ENCODE measurements at places on chromosomes 2 and 18.

- DNase-seq = no peak
Observed at GRCh38 chr2:120906914-120907313, 171.2 kb downstream of the GLI2 start.

DNA sequence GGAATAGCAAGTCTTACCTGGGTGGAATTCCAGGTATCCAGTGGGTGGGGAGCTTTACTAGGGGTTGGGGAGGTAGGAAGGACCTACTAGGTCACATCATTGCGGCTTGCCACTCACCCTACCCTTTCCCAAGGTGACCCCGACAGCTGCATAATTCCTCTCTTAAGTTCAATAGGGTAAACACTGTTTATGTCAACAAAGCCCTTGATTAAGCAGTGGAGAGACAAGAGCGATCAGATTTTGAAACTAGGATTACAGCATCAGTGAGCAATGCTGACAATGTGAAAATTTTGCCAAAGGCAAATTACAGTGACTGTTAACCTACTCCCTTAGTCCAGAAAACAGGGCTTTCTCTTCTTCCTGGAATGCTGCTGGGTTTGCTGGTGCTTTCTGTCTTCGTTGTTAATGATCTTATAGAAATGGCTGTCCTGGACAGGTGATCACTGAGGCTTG lies 14.5 kb downstream of the SLC19A3 start:
- DNase-seq = no peak

DNA sequence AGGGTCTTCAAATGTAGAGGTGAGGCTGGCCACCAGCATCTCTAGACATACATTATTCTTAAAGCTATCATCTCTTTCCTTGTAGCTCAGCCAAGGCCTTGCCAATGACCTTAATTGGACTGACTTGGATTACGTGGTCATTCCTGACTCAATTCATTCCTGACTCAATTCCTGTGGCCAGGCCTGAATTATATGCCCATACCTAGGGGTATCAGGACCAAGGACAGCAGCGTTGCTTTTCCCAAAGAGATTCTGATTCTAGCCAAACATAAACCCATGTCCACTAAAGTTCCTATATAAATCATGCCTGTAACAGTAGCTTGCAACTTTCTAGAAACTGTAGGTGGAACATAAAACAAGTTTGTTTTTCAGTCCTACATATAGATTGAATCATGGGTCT lies 231.7 kb downstream of the ARL6IP6 start:
- no peak for DNase-seq

GRCh38 chr2:160368988-160369930 lies 124.3 kb downstream of the RBMS1 start:
- no peak for DNase-seq

- no peak for DNase-seq
Observed at GRCh38 chr2:70399046-70399445, 97.2 kb upstream of the FAM136A start.

DNA sequence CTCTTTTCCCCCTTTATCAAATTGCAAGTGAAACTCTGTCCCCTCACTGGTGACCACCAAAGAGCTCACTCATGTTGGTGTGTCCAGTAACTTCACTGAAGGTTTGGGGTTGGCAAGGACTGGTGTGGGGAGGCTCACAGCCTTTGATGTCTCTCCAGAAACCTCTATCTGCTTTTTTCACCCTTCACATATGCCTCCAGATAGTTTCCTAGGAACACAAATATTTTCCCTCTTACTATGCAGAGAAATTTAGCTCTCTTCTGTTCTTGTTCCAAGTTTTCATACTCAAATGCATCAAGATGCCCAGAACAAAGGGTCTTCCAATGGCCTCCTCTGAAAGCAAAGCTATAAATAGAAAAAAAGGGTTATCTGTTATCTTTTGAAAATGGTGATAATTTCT lies 20.7 kb downstream of the DTNA start:
- no peak for DNase-seq

DNA sequence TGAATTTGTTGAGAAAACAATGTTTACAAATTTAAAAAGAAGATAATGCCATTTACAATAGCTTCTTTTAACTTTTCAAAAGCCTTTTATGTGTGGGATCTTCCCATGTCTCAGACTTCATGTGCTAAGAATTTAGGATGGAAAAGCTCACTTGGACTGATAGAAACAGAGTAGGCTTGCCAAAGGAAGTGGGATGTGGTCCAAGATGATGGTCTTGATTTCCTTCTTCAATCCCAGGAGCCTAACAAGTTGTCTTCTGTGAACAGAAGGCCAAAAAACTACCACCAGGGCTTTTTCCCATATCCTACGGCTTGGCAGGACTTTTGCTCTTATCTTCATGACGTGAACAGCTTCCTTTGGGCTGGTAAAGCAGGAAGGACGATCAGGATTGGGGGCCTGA lies 9.5 kb downstream of the CXCR4 start:
- DNase-seq = no peak

DNA sequence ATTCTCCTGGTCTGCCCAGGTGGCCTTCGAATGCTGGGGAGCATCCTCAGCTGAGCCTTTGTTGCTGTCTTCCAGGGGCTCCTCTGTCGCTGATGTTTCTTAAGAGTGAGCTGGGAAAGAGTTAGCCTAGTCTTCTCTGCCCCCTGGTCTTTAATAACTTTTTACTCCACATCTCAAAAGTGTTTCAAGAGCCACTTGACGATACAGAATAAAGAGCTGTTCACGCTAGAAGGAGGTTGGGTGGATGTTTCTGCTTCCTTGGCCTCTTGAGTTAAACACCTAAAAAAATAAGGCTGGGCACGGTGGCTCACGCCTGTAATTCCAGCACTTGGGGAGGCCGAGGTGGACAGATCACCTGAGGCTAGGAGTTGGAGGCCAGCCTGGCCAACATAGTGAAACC lies 2.8 kb upstream of the BUB1 start:
- no peak for DNase-seq

DNA sequence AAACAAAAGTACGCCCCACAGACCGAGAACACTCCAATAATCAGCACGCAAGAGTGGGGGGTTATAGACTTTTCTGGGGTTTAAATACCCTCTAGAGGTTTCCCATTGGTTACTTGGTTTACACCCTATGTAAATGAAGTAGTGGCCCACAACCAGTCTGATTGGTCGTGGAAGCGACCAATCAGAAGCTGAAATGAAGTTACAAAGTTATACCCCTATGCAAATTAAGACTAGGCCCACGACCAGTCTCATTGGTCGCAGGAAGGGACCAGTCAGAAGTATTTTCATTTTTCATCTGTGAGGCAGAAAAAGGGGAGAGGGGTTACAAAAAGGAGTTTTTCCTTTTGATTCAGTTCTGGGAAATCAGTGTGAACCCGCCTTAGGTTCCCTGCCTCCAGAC lies 55.3 kb upstream of the YWHAQ start:
- no peak for DNase-seq

GRCh38 chr2:149104221-149104620 lies 65.7 kb downstream of the LYPD6B start:
- no peak for DNase-seq

DNA sequence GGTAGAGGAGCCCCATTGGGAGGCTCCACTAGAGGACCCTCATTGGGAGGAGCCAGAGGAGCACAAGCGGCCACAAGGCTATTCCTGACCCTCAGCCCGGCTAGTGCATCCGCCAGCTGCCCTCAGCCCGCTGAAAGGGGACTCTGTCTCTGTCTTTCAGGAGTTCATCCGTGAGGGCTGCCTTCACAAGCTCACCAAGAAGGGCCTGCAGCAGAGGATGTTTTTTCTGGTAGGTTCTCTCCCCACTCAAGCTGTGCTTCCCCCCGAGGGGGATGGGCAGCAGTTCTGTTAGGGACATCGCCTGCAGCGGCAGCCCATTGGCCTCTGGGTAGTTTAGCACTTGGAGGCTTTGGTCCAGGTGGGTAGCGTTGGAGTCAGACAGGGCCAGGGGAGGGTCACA lies 25.1 kb downstream of the STK25 start:
- no peak for DNase-seq
